ENCODE measurements at places on chromosomes 16 and 17.
A peak's percentile ranks its signal among the peaks of the same experiment; 100 is the strongest.

- DNase-seq = no peak
These were observed 157.5 kb upstream of the CACNG5 start for GRCh38 chr17:66677201-66677981.

- DNase-seq = peak; percentile 58
These were observed 537 bp upstream of the GJC1 start for GRCh38 chr17:44830359-44831288.

GRCh38 chr17:4407216-4407615, 26.5 kb upstream of the SPNS3 start:
- no peak for DNase-seq

- no peak for DNase-seq
These were observed 11.4 kb downstream of the SLC7A6 start for GRCh38 chr16:68275611-68276191.

GRCh38 chr17:82865274-82865673, 25.5 kb upstream of the ZNF750 start:
- DNase-seq = no peak

DNA sequence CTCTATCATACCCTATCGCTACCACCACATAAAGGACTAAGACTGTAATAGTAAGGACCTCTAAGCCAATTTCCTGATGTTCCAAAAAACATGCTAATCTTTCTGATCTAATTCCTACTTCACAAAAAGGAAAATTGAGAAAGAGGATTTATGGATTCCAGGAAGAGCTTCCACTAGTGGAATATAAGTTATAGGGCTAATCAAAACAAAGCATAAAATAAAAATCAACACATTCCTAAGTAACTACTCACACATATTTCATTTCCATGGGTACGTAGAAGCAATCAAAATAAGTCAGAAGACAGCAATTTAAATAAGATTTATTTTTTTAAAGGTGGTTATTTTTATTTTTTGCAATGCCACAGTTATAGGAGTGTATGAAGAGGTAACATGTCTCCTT, 12.4 kb downstream of the CCDC43 start:
- DNase-seq = no peak

DNA sequence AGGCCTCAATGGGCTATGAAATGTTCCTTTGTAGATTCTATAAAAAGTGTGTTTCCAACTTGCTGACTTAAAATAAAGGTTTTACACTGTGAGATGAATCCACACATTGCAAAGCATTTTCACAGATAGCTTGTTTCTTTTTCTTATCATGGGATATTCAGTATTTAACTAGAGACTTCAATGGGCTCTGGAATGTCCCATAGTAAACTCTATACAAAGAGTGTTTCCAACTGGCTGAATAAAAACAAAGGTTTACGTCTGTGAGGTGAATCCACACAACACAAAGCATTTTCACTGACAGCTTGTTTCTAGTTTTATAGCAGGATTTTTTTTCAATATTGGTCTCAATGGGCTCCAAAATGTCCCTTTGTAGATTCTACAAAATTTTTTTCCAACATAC, 550.1 kb downstream of the KCNJ18 start:
- DNase-seq = no peak

DNA sequence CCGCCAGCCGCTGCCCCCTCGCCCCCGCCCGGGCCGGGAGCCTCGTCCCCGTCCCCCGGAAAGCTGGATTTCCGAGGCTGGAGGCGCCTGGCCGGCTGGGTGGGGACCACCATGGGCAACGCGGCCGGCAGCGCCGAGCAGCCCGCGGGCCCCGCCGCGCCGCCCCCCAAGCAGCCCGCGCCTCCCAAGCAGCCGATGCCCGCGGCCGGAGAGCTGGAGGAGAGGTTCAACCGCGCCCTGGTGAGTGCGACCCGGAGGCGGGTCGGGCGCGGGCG, 266 bp downstream of the FMNL1 start:
- peak; percentile 55 for DNase-seq

DNA sequence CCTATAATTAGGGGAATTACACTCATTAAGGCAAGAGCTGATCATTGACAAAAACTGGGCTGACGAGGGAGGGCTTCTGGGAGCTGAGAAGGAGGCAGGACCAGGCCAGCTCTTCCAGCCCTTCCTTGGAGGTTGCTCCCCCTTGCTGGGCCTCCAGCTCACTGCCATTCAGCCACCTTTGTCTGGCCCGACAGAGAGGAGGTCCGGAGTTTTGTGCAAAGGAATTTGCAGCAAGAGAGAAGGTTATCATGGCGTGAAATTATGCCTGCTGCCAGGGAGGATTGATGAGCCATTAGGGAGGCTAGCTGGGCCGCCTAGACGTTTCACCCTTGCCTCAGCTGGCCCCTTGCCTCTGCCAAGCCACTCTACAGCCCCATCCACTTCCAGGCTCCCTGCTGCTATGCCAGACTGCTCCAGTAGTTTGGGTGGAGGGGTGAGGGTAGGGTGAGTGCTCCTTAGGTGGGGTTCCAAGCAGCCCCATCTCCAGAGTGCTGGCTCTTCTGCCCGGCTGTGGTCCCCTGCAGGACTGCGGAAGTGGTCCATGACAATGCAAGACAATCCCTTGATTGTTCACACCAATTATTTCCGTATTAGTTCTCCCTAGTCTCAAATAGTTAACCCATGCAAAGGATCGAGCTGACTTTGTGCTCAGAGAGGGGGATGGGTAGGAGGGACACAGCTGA, 17.1 kb upstream of the PHF12 start:
- no peak for DNase-seq

- DNase-seq = no peak
These were observed 6.3 kb downstream of the CA5A start for GRCh38 chr16:87929986-87930385.

DNA sequence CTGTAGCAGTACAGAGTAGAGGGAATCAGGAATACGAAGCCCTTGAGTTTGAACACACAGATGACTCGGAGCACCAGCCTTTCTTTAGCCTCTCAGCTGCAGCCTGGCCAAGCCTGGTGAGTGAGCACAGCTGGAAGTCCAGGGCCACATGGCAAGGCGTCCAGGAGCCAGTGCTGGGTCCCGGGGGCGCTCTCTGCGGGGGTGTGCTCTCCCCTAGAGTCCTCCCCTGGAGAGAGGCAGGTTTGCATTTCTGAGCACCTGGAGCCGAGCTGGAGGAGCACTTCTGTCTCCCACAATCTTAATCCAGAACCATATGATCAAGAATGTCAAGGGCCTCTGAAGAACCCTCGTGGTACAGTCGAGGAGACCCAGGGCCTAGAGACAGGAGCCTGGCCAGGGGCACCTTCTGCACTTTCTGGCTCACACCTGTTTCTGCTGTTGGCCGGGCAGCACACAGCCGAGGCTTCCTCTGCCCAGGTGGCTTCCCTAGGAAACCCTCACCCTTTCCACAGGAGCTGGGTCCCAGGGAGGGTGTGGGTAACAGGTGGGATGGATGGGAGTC, 78.3 kb downstream of the PLD6 start:
- DNase-seq = no peak

DNA sequence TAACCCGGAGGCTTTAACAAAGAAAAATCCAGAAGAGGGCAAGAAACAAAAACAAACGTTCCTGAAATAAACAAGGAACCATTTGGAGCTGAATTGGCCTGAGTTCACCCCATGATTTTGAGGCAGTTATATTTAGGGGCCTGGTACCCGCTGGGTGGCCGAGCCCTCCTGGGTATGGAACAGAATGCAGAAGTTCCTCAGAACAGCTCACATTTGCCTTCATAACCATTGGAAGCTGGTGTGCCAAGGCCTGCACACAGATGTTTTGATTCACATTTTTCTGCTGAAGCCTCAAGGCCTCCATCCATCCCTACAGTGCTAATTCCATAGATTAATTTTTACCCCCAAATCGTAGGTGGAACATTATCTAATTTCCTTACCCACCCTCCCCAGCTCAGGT, 3.3 kb upstream of the ZFHX3 start:
- DNase-seq = no peak

DNA sequence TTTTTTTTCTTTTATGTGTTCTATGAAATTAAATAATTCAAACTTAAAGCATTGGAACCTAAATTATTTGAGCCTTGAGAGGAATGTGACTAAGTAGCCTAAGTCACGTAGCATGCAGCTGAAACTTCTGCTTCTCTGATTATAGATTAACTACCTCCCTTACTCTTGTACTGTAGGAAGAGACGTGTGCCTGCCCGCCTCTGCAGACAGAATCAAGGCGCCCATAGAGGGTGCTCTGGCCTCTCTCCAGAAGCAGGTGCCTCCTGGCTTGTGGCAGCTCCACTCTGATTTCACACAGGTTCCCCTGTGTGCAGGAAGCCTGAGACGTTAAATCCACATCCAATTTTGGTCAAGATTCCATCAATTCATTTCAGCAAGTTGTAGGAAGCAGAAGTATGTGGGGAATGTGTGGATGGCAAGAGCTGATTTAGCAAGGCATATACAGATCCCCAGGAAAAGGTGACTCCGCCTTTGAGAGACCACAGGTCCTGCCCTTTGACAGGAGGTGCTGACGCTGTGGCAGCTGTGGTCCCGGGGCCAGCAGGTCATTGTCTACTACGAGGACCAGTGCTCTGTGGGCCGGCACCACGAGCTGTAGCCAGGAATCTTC, 1418.8 kb downstream of the CDH11 start:
- DNase-seq = no peak

- DNase-seq = no peak
These were observed 58.1 kb downstream of the NDE1 start for GRCh38 chr16:15708096-15708495.

DNA sequence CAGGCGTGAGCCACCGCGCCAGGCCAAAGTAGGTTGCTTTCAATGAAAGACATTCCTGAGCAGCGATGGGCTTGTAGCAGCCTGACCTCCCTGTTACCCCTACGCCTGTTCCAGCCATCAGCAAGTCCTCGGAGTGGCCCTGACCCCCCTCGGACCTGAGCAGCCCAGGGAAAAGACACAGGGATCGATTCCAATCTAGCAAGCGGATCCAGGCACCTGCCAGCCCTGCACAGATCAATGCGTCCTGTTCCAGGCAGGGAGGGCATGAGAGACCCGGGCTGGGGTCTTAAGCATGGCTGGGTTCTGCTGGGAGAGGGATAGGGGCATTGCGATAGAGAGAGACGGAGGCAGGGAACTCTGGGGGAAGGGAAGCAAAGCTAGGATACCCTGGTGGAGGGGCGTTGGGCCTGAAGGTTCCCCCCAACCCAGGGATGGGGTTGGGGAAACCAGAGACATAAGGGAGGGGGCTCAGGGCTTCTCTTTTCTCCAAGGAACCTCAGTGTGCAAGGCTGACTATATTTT, 21.9 kb downstream of the SRCIN1 start:
- no peak for DNase-seq

GRCh38 chr16:77877712-77878347, 89.5 kb downstream of the VAT1L start:
- DNase-seq = no peak

DNA sequence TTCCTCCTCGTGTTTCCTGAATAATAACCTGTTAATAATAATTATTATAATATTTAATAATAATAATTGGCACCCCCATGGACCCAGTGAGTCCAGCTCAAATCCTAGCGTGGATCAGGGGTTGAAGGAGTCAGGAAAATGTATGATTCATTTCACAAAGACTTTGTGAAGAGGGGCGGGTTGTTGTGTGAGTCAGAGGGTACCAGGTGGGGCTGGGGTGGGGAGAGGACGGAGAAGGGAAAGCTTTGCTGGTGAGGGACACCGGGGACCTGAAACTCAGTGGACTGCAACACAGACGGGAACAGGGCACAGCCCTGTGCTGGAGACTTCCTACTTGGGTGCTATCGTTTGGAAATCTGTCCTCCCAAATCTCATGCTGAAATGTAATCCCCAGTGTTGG, 3.1 kb upstream of the ADORA2B start:
- DNase-seq = no peak

GRCh38 chr17:63309021-63309420, 137.1 kb downstream of the CYB561 start:
- no peak for DNase-seq

DNA sequence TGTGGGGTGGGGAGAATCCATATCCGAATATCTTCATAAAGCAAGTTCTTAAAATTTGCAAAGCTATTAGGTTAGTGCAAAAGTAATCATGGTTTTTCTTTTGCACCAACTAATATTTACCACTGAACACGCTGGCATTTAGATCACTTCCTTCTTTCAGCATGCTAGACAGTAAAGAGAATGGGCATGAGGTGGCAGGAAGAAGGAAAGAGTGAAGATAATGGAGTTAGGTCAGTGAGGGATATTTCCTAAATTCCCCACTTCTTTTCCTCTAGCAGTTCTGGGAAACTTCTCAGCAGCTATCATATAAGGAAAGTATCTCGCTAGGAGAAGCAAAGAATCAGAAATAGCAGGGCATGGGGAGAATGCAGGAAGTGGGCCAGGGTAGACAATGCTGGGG, 39.0 kb downstream of the SLC6A4 start:
- DNase-seq = no peak
